ENCODE measurements at places on chromosomes 3 and 15.
A peak's percentile ranks its signal among the peaks of the same experiment; 100 is the strongest.

DNA sequence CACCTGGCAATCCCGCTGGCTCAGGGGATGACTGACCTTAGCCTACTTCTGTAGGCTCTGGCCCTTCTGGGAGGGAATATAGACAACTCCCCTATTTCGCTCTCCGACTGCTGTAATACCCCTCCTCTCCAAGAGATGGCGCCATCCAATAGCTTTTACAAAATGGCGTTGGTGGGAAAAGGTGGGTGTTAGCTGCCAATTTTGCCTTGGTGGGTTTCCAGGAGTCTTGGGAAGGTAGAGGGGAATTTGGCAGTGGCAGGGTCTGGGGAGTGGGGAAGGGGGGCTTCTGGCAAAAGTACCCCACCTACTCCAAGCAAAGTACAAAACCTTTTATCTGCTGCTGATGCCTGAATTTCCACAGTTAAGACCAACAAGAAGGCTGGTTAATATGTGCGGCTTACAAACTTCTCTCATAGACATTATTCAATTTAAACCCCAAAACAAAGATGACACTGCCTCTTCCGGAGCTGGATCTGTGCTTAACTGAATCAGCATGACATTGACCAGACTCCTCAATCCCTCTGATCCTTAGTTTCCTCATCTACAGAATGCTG, 62.1 kb downstream of the RASGRF1 start:
- peak; percentile 40 for DNase-seq

DNA sequence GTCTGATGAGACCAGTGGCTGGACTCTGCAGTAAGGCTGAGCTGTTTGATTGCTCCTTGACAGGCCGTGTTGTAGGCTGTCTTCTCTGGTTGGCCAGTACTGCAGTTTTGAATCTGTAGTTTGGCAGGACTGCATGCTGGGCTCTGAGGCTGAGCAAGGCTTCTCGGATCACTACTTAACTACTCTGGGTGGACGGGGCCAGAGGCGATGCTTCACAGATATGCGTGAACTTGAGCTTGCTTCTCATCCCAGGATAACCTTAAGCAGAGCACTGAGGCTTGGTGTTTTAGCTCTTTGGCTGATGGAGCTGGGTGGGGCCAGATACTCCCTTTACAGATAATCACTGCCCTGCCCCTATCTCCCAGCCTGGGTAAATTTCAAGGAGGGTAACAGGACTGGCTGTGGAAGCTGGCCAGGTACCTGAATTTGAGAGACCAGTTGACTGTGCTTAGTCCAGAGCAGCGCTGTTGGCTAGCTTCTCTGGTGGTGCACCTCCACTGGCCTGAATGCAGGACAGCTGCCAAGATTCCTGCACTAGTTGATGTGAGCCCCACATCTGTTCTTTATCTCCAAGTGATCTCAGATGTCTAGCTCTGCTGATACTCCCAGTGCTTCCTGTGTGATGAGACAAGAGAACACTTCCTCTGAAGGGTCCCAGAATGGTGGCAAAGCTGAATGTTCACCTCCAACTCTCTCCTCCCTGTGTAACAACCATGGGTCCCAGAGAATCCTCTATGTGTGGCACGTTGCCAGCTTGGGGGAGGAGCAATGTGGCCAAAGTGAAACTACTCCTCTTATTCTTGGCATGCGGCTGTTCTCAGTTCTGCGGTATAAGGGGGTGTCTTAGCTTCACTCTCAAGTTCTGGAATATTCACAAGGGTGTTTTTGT, 37.9 kb downstream of the RPL39L start:
- DNase-seq = peak; percentile 87

- no peak for DNase-seq
Measured at GRCh38 chr15:101243420-101243819, 8.4 kb downstream of the CHSY1 start.

GRCh38 chr3:169278092-169278491, 385.4 kb downstream of the MECOM start:
- DNase-seq = no peak

- no peak for DNase-seq
Measured at GRCh38 chr15:27820722-27821121, 278.4 kb downstream of the OCA2 start.
